ENCODE measurements at places on chromosomes 3 and 15. TPM values are rescaled to one million over a fixed set of nuclear protein-coding genes. Genes with fewer than 3 reads are reported as not detected.

The OR5K2 gene
- polyA plus RNA-seq, result not detected

The MORC1 gene
- not detected for polyA plus RNA-seq

The TYRO3 gene
- 32.1 TPM for polyA plus RNA-seq

The KBTBD8 gene
- 3.5 TPM for polyA plus RNA-seq

The MUC4 gene
- polyA plus RNA-seq, result 0.80 TPM

The RAB8B gene
- 23.2 TPM for polyA plus RNA-seq

The DNAH12 gene
- not detected for polyA plus RNA-seq

The IGSF10 gene
- polyA plus RNA-seq, result 0.50 TPM

The GOLGA6L7 gene
- polyA plus RNA-seq, result 0.47 TPM

The GOLGA6L26 gene
- polyA plus RNA-seq, result not detected

The PRKAR2A gene
- 13.5 TPM for polyA plus RNA-seq

The KATNBL1 gene
- polyA plus RNA-seq, result 96.1 TPM

The MAP1A gene
- 0.85 TPM for polyA plus RNA-seq

The EXOSC7 gene
- 114 TPM for polyA plus RNA-seq

The BCL2A1 gene
- 0.28 TPM for polyA plus RNA-seq

GRCh38 chr3:147507638-147508286 lies 98.6 kb downstream of the ZIC1 start:
- H3K4me1 ChIP-seq, result no peaks in the 10 kb centered on the region
- no peaks in the 10 kb centered on the region for H3K36me3 ChIP-seq
- no peak overlapping the region for H3K27ac ChIP-seq
- H3K27me3 ChIP-seq, result no peaks in the 10 kb centered on the region
- DNase-seq, result no peak

- no peak for DNase-seq
- H3K4me1 ChIP-seq, result no peaks in the 10 kb centered on the region
- no peaks in the 10 kb centered on the region for H3K36me3 ChIP-seq
- H3K4me3 ChIP-seq, result no peak overlapping the region
Measured at GRCh38 chr3:49747792-49748480, 24.2 kb upstream of the GMPPB start.

GRCh38 chr3:4401441-4401840 lies 65.6 kb downstream of the SUMF1 start:
- H3K4me1 ChIP-seq, result 0 out of 2 replicates have a peak, but pooled peaks cover 9% of the 10 kb centered on the region
- no peak overlapping the region for H3K27ac ChIP-seq
- H3K27me3 ChIP-seq, result no peaks in the 10 kb centered on the region
- no peaks in the 10 kb centered on the region for H3K36me3 ChIP-seq

DNA sequence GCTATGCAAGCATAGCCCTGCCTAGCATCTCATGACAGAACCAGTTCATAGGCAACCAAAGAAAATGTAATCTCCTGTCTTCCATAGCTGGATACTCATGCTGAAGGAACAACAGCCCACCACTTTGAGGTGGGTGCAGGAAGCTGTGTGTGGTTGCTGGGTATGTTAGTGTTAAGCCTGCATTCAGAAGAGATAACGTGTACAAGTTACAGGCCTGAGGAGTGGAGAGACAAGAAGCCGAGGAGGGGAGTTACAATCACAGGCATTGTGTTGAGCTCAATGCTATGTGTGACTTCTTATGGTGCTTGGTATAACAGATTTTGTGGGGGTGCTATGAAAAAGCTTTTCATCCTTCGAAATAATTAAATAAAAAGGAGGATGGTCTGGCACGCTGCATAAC lies 42.8 kb upstream of the SECISBP2L start:
- H3K27me3 ChIP-seq, result no peaks in the 10 kb centered on the region
- H3K4me1 ChIP-seq, result no peaks in the 10 kb centered on the region
- H3K4me3 ChIP-seq, result no peak overlapping the region
- DNase-seq, result no peak
- H3K36me3 ChIP-seq, result no peaks in the 10 kb centered on the region

DNA sequence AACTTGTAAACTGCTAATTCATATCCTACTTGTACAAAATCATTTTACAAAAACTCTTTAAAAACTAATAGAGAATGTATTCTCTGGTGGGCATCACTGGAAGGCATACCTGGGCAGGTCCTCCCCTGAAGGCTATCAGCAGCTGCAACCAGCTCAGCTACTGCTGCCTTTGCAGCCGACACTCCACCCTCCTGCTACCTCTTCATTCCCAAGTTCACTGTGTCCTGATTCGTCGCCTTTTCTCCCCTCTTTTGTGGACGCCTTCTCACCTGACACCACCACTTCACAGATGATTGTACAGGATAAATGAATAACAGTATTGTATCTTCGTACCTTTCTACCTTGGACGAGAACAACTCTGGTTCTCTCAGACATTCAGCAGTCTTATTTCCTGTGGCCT lies 28.9 kb downstream of the B4GALT4 start:
- H3K4me3 ChIP-seq, result no peak overlapping the region
- peaks cover 6% of the 10 kb centered on the region for H3K4me1 ChIP-seq
- no peaks in the 10 kb centered on the region for H3K27me3 ChIP-seq
- DNase-seq, result no peak

DNA sequence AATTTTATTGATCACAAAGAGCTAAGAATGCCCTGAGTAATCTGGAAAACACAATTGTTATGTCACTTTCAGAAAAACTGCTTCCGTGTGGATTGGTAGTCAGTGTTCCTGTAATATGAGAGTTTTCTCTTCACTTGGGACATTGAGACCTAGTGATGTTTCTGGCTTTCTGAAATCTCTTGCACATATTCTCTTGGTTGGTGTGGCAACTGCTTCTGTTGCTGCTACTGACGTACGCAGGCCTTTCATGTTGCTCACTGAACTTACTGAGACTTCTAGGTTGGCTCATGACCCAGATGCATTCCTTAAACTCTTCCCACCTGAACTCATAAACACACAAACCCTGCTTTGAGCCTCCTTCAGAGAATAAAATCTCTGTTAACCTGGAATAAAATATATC lies 175.0 kb upstream of the PFN2 start:
- H3K4me1 ChIP-seq, result 0 out of 2 replicates have a peak, but pooled peaks cover 7% of the 10 kb centered on the region
- no peak for DNase-seq
- H3K4me3 ChIP-seq, result no peak overlapping the region
- H3K27me3 ChIP-seq, result no peaks in the 10 kb centered on the region

GRCh38 chr15:65421360-65422215 lies 1.2 kb downstream of the IGDCC4 start:
- peaks cover 47% of the 10 kb centered on the region for H3K4me1 ChIP-seq
- peak overlapping the region; percentile 92 for H3K4me3 ChIP-seq
- H3K36me3 ChIP-seq, result no peaks in the 10 kb centered on the region
- DNase-seq, result peak; percentile 98

- no peak overlapping the region for H3K4me3 ChIP-seq
- H3K4me1 ChIP-seq, result no peaks in the 10 kb centered on the region
- H3K27me3 ChIP-seq, result no peaks in the 10 kb centered on the region
- 0 out of 2 replicates have a peak, but pooled peaks cover 14% of the 10 kb centered on the region for H3K36me3 ChIP-seq
- no peak overlapping the region for H3K27ac ChIP-seq
Measured at GRCh38 chr3:68973639-68974038, 39.8 kb downstream of the EOGT start.

GRCh38 chr3:101779822-101780381 lies 891 bp downstream of the NXPE3 start:
- H3K27ac ChIP-seq, result no peak overlapping the region
- H3K4me1 ChIP-seq, result peaks cover 29% of the 10 kb centered on the region
- no peak for DNase-seq
- H3K27me3 ChIP-seq, result peaks cover 7% of the 10 kb centered on the region
- H3K4me3 ChIP-seq, result peak overlapping the region; percentile 83
- peaks cover 19% of the 10 kb centered on the region for H3K36me3 ChIP-seq

- H3K36me3 ChIP-seq, result no peaks in the 10 kb centered on the region
- no peaks in the 10 kb centered on the region for H3K27me3 ChIP-seq
- no peak for DNase-seq
- H3K4me1 ChIP-seq, result no peaks in the 10 kb centered on the region
- no peak overlapping the region for H3K27ac ChIP-seq
Measured at GRCh38 chr3:129577925-129578786, 28.3 kb downstream of the PLXND1 start.

- H3K4me1 ChIP-seq, result no peaks in the 10 kb centered on the region
- H3K36me3 ChIP-seq, result peaks cover 5% of the 10 kb centered on the region
- H3K27ac ChIP-seq, result no peak overlapping the region
- H3K4me3 ChIP-seq, result no peak overlapping the region
- no peak for DNase-seq
- no peaks in the 10 kb centered on the region for H3K27me3 ChIP-seq
Measured at GRCh38 chr3:110293660-110294059, 778.0 kb upstream of the NECTIN3 start.

- H3K4me1 ChIP-seq, result peaks cover 5% of the 10 kb centered on the region
- no peaks in the 10 kb centered on the region for H3K27me3 ChIP-seq
- no peak overlapping the region for H3K27ac ChIP-seq
- DNase-seq, result no peak
- no peaks in the 10 kb centered on the region for H3K36me3 ChIP-seq
Measured at GRCh38 chr15:95850837-95851236, 479.7 kb upstream of the NR2F2 start.

DNA sequence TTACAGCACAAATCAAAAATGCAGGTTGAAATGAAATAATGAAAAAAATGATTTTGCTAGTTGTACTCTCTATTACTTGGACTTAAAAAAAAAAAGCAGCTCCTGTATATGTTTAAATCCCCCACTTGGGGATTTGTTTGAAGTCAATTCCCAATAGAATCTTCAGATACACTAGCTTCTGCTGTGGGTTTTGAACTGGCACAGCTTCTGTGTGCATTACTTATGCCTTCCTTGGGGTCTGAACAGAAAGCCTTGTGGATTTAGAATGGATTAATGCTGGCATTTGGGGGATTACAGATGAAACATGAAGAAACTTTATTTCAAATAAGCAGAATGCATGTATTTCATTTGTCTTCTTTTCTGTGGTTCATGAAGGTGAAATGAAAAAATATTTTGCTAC lies 513.2 kb upstream of the TBL1XR1 start:
- no peak overlapping the region for H3K4me3 ChIP-seq
- H3K36me3 ChIP-seq, result no peaks in the 10 kb centered on the region
- no peaks in the 10 kb centered on the region for H3K4me1 ChIP-seq

DNA sequence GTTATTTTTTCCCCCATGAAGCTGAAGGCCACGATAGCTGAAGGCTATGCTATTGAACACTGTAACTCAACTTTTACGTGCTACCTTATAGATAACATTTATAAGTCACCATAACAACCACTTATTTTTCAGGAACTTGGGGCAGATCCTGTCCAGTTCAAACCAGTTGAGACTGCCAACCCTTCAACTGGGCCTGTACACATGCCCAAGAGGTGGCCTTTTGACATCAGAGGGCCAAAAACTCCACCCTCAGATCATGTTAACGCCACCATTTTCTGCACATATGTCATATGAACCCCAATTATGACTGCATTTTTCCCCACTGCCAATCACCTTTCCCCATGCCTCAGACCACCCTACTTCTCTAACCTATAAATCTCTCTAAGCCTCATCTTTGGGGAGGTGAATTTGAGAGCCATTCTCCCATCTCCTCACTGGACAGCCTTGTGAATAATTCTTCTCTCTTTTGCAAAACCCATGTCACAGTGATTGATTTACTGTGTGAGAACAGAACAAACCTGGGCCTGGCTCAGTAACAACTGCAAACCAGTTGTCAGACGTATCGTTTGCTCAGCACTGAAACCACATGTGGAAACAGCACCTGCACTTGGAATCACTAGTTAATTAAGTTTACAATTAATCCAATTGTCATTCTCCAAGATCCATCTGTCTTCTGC lies 42.5 kb downstream of the ZNF445 start:
- 0 out of 2 replicates have a peak, but pooled peaks cover 7% of the 10 kb centered on the region for H3K4me1 ChIP-seq
- no peak overlapping the region for H3K27ac ChIP-seq
- H3K4me3 ChIP-seq, result no peak overlapping the region
- no peak for DNase-seq
- H3K27me3 ChIP-seq, result no peaks in the 10 kb centered on the region

- no peaks in the 10 kb centered on the region for H3K27me3 ChIP-seq
- no peaks in the 10 kb centered on the region for H3K4me1 ChIP-seq
- DNase-seq, result no peak
- H3K27ac ChIP-seq, result no peak overlapping the region
Measured at GRCh38 chr15:93987068-93987467, 244.3 kb upstream of the MCTP2 start.

- H3K4me1 ChIP-seq, result no peaks in the 10 kb centered on the region
- no peaks in the 10 kb centered on the region for H3K36me3 ChIP-seq
- DNase-seq, result no peak
- no peaks in the 10 kb centered on the region for H3K27me3 ChIP-seq
Measured at GRCh38 chr15:88334436-88334835, 77.9 kb upstream of the NTRK3 start.

DNA sequence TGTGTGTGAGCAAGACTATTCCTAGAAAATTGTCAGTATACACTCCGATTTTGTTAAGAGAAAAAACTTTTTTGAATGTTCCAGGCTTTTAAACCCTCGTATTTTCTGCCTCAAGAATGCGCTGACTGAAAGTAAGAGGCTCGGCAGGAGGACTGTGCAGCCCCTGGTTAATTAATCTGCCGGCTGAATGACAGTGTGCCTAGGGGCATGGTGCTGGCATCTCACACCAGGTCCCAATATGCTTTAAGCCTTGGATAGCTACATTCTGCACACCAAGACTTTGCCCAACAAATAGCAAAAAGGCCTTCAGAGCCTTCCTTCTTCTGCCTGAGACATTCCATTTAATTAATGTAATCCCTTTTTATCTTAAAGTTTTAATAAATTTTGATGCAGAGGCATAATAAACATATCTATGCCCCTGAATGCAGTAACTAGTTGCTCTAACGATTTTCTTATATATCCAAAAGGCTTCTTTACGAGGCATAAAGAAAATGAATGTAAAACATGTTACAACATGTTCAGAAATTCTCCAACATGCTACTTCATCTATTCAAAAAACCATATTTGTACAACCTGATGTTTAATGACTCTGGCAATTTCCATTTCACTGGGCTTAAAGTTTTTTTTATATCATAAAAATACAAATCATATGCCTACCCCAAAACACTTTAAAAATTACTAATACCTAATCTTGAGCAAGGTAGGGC lies 37.9 kb downstream of the DPH6 start:
- DNase-seq, result no peak
- H3K4me1 ChIP-seq, result peaks cover 15% of the 10 kb centered on the region
- H3K4me3 ChIP-seq, result no peak overlapping the region

DNA sequence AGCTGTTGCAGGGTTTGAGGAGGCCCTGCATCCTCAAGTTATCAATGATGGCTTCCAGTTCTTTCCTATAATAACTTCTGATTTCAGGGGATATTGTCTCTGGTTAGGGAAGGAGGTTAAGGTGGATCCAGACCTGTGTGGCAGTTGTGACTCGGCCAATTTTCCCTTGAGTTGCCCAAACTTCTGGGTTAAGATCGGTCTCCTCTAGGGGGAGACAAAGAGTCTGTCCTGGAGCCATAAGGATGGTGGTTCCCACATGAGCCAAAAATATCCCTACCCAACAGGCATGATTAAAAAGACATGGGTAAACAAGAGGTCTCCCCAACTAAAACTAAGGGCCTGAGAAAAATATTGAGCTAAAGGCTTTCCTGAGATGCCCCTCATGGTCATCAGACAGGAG lies 227.5 kb upstream of the MDFIC2 start:
- no peak for DNase-seq
- H3K27me3 ChIP-seq, result no peaks in the 10 kb centered on the region
- H3K4me1 ChIP-seq, result 0 out of 2 replicates have a peak, but pooled peaks cover 6% of the 10 kb centered on the region
- no peak overlapping the region for H3K27ac ChIP-seq

- no peaks in the 10 kb centered on the region for H3K36me3 ChIP-seq
- no peak overlapping the region for H3K27ac ChIP-seq
- no peaks in the 10 kb centered on the region for H3K27me3 ChIP-seq
- H3K4me3 ChIP-seq, result no peak overlapping the region
- H3K4me1 ChIP-seq, result no peaks in the 10 kb centered on the region
Measured at GRCh38 chr3:1079662-1080061, 13.2 kb upstream of the CNTN6 start.

GRCh38 chr3:53040351-53040820 lies 5.5 kb downstream of the SFMBT1 start:
- peaks cover 34% of the 10 kb centered on the region for H3K4me1 ChIP-seq
- no peak for DNase-seq
- H3K4me3 ChIP-seq, result no peak overlapping the region
- no peaks in the 10 kb centered on the region for H3K36me3 ChIP-seq

Measured in GM23338 (cell line).